ENCODE measurements at places on chromosomes 12 and 14. TPM values are rescaled to one million over a fixed set of nuclear protein-coding genes. Genes with fewer than 3 reads are reported as not detected.

Gene PTGER2
- total RNA-seq = 1.5 TPM

Gene INHBC
- total RNA-seq = not detected

Gene KRT77
- total RNA-seq = not detected

Gene TMEM253
- 1.1 TPM for total RNA-seq

Gene FOXN4
- total RNA-seq = 1.9 TPM

Gene CHST11
- total RNA-seq = 10.0 TPM

- peak; percentile 93 for DNase-seq
These were observed 133.4 kb downstream of the RFLNA start for GRCh38 chr12:124428136-124428791.

DNA sequence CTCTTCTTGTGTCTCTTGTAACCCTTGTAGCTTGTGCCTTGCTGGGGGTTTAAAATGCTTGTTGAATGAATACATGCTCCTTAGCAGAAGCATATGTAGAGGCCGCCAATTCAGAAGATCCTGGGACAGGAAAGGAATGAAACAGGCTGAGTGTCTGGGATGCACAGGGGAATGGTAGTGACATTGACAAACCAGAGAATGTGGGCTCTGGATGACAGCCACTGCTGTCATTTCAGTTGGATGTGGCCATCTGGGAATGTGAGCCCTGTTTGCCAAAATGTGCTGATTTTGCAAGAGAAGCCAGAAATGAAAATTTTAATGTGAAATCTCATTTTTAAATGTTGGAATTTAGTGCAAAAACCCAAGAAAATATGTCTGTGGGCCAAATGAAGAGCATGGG is 136.8 kb downstream of the DACT1 start:
- no peak for DNase-seq

DNA sequence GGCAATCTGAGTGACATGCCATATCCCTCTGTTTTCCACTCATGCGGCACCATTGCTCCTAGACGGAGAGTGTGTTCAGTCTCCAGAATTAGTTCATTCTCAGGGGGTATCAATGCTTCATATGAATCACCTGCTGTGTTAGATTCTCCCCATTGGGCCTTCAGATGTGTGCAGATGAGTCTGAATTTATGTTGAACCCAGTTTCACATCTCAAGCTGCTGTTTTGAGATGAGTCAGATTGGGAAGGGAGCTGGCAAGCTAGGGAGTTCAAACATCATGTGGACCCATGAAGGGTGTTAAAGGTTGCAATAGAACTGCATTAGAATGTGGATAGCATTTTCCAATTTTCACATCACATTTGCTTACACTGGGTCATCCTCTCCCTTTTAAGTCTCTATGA is 46.9 kb upstream of the KCNA1 start:
- no peak for DNase-seq

DNA sequence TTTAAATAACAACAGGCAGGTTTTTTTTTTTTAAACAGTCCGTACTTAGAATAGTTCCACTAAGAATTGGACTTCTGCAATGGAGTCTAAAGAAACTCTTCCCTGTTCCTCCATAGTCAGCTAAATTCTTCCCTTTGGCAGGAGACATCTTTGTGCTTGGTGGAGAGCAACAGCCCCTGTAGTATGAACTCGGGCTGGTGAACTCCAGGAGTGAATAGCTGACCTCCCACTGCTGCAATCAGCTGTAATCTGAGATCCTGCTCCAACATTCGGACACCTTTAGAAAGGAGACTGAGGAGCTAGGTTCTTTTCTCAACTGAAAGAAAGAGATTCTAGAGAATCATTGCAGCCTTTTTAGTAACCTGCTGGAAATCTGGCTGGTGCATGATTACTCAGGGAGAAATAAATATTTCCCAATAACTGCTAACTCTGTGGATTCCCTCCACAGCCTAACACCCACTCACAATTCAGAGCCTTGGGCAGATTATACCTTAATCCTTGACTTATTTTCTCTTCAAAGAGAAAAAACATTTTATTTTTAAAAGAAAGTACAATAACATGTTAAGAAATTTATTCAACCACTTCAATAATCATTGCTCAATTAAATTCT is 25.6 kb upstream of the DBX2 start:
- DNase-seq = no peak

DNA sequence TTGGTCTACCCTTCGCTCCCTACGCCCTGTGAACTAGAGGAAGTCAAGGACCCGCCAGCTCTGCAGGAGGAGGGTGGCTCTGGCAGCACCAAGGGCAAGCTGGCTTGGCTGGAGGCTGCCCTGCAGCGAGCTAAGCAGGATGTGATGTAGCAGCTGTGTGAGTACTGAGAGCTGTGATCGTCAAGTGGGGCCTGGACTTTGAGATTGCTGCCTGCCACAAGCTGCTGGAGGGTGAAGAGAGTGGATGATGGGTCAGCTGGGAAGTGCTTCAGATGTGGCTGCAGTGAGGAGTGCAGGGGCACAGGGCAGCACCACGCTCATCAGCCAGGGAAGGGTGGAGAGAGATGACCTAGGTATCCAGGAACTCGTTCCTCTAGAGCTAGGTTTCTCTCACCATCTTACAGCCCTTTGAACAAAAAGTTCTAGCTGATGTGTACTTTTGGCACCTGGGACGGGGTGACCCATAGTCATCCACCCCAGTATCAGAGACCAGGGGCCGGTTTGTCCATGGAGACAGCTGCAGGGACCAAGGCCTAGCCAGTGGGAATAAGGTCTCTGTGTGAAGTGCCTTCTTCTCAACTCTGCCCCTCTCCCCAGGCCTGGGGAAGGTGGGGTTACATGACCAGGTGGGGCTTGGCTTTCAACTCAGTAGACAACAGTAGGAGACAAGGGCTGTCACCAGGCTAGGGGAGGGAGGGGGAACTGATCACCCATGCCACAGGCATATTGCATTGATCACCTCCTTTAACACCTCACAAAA is 3.2 kb downstream of the KRT86 start:
- no peak for DNase-seq

DNA sequence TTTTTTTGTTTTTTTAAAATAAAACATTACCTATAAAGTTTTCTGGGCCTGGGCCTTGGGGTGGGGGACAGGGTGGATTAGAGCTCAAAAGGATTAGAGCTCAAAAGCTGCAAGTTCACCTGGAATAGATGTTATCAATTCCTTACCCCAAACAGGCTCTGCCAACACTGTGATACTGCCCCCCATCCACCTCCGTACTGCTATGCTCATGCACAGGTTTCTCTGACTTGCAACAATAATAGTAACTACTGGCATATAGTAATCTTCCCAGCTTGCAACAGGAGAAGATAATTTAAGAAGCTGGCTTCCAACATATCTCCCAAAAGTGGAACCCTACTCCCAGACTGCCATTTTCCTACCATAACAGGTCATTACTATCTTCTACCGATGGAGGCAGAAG is 51.3 kb upstream of the SLCO1C1 start:
- DNase-seq = no peak

- no peak for DNase-seq
These were observed 59.9 kb upstream of the FBRSL1 start for GRCh38 chr12:132429946-132430643.

- no peak for DNase-seq
These were observed 7.1 kb upstream of the SNRPF start for GRCh38 chr12:95851606-95852005.
